Activated CD4-positive, alpha-beta T cell treated with anti-CD3 and anti-CD28 coated beads for 36 hours (primary cell): ENCODE measurements at places on chromosomes 2 and 18.

DNA sequence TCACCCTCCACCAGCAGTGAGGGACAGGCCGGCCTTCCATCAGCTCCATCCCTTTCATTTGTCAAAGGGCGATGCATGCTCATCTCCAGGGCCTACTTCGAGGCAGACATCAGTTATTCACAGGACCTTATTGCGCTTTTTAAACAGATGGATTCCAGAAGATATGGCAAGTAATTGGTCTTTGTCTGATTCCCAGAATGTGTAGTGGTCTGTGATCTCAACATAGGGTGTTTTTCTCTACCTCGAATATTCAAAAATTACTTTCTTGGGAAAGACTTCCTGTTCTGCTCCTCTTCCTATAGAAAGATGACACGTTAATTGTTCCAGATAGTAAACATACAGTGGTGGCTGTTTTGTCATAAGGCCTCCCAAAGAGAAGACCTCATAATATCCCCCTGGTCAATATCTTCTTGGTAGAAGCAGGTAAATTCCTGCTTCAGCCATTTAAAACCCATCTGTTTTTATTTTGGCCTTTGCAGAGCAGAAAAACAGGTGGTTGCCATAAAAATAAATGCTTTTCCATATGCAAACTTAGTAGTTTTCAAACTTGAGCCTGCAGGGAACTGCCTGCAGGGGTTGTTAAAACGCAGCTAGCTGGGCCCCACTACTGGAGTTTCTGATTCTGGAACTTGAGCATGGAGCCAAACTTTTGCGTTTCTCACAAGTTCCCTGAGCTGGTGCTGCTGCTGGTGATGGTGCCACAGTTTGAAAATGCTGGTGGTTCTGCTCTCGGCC, 8.2 kb downstream of the SMARCAL1 start:
- no peak for DNase-seq

DNA sequence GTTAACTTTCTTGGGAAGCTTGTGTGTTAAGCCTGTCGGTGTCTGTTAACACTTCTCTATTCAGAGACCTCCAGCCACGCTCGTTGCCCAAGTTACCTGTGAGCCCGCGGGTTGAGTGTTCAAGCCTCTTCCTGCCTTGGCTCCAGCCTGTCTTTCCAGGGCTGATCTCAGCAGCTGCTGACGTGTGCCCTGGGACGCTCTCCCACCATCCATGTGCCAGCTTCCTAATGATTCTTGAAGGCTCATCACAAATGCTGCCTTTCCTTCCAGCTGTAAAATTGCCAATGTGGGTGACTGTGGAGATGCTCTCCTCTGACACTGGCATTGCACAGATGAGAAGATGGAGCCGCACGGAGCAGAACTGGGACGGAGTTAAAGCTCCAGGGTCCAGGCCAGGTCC, 6.1 kb downstream of the RNF144A start:
- no peak for DNase-seq

DNA sequence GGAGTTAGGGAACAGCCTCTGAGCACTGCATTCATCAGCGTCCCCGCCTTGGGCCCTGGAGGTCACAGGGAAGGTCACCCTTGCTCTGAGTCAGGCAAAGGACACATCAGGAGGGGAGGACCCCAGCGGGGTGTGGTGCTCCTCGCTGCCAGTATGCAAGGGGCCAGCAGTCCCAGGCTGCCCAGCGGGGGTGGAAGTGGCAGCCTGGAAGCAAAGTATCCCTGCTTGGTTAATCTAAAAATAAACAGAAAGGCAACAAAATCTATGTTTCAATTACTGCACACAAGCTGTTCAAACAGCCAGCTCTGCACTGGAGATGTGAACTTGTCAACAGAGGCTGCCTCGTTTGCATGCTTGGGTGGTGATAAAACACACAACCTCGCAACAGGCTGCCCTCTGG, 164.1 kb downstream of the KLHL29 start:
- no peak for DNase-seq

GRCh38 chr2:65940856-65941255, 494.1 kb upstream of the MEIS1 start:
- no peak for DNase-seq

DNA sequence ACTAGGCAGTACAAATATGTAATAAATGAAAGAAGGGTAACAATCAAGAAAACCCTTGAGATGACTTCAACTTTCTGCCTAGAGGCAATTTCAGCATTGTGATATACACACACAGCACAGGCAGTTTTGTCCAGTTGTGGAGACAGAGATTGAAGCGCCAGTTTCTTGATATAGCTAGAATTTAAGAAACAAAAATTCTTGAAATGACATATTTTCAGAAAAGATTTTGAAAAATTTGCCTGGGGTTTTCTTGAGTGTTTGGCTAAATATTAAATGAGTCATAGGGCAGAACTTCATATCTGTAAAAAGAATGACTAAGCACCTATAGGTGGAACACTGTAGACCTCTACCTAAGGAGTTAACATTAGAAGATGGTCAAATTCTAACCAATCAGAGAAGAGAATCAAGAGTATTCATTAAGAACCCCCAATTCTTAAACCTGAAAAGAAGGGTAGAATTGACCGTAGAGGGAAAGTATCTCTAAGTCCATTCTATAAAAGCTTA, 1266.8 kb upstream of the TMEFF2 start:
- DNase-seq, result no peak

GRCh38 chr2:70143314-70144150, 47.3 kb downstream of the C2orf42 start:
- DNase-seq, result peak; percentile 70

- DNase-seq, result no peak
Observed at GRCh38 chr18:48405978-48406377, 3.2 kb downstream of the ZBTB7C start.

DNA sequence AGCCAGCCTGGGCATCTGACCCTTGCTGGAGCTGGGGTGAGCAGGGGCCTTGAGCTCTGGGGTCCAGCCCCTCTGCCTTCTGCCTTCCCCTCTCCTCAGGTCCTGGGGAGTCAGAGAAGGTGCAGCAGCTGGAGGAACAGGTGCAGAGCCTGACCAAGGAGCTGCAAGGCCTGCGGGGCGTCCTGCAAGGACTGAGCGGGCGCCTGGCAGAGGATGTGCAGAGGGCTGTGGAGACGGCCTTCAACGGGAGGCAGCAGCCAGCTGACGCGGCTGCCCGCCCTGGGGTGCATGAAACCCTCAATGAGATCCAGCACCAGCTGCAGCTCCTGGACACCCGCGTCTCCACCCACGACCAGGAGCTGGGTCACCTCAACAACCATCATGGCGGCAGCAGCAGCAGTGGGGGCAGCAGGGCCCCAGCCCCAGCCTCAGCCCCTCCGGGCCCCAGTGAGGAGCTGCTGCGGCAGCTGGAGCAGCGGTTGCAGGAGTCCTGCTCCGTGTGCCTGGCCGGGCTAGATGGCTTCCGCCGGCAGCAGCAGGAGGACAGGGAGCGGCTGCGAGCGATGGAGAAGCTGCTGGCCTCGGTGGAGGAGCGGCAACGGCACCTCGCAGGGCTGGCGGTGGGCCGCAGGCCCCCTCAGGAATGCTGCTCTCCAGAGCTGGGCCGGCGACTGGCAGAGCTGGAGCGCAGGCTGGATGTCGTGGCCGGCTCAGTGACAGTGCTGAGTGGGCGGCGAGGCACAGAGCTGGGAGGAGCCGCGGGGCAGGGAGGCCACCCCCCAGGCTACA, 3.8 kb downstream of the EMILIN1 start:
- DNase-seq, result no peak

GRCh38 chr2:204354442-204354856, 190.8 kb upstream of the PARD3B start:
- no peak for DNase-seq

GRCh38 chr2:108534584-108535356, 500 bp downstream of the LIMS1 start:
- DNase-seq, result peak; percentile 62

- no peak for DNase-seq
Observed at GRCh38 chr2:223166983-223167650, 115.1 kb downstream of the KCNE4 start.

GRCh38 chr2:212153923-212154322, 384.7 kb downstream of the ERBB4 start:
- DNase-seq, result no peak

DNA sequence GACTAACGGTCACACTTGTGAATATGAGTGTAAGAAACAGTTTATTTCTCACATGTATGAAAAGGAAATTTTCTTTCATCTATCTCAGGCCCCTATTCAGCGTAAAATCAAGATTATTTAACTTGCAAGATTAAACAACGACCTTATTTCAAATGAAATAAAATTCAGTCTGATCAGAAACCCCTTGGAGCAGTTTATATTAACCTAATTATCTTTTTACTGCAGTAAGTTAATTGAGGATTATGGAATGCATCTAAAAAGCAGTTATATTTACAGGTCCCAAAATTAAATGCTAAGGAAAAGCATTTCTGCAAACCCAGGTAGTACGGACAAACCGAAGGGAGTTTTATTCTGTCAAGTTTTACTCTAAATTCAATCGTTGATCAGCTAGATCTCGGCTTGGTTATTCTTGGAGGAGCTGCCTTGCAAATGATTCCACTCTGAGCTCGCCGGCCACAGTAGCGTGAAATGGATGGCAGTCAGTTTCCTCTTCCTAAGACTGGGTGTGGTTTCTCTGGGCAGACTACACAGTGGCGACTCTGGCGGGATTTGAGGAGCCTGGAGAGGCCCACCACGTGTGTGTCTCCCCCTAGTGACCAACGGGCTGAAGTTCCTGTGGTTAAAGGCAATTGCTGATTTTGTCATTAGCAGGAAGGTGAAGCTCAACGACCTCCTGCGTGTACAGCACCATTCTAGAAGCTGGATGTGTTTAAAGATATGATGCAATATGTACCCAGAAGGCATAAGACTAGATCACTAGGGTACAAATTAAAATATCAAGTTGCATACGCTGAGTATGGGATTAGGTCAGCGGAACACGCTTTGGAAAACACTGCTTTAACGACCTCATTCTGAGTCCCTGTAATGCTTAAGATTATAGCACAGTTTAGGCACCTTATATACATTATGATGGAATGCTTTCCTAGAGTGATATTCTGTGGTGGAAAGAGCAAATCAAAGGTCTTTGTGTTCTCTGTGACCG, 36.4 kb downstream of the PRKRA start:
- DNase-seq, result peak; percentile 90

DNA sequence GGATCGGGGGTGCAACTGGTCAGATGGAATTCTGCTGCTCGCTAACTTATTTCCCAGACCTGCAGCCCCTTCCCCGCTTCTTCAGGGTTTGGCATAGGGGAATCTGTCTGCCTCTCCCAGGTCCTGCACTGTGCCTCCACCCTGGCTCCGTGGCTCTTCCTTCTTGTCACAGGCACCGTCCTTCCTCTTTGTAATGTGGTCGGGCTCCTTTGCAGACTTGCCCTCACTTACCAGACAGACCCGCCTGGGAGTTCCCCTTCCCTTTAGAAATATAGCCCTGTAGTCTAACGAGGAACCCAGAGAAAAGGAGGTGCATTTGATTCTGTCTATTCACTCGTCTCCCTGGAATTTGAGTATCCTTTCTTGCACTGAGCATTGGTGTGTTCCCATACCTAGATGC, 63.9 kb upstream of the PAX8 start:
- peak; percentile 13 for DNase-seq

DNA sequence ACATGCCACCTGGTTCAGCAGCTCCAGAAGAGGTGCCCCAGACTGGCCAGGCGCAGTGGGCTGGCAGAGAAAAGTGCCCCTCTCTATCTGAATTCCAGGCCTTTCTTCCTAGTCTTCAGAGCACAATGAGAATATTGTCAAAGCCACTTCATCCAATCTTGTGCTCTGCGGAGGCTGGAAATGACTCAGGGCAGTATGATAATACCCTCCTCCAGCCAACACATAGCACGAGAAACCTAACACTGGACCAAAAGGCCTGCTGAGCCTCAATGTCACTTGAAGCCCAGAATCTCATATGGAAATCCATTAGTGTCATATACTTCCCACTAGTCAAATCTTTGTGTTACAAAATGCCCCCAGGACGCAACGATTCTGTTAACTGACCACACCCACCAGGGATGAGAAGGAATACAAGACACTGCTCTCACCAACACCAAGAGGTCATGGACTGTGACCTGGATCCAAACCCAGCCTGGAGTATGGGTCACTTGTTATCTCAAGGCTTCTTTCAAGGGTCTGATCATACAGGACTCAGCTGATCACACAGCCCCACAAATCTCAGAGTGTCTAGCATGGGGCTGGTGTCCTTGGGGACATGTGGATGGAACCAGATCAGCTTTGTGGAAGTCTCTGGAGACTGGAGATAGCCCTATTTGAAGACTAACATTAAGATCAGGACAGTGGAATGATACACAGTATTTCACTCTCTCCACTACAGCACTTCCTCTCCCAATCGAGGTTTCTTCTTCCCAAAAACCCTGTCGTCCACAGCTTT, 10.1 kb downstream of the KIF3C start:
- DNase-seq, result no peak

GRCh38 chr2:142603759-142604158, 273.7 kb upstream of the KYNU start:
- no peak for DNase-seq

DNA sequence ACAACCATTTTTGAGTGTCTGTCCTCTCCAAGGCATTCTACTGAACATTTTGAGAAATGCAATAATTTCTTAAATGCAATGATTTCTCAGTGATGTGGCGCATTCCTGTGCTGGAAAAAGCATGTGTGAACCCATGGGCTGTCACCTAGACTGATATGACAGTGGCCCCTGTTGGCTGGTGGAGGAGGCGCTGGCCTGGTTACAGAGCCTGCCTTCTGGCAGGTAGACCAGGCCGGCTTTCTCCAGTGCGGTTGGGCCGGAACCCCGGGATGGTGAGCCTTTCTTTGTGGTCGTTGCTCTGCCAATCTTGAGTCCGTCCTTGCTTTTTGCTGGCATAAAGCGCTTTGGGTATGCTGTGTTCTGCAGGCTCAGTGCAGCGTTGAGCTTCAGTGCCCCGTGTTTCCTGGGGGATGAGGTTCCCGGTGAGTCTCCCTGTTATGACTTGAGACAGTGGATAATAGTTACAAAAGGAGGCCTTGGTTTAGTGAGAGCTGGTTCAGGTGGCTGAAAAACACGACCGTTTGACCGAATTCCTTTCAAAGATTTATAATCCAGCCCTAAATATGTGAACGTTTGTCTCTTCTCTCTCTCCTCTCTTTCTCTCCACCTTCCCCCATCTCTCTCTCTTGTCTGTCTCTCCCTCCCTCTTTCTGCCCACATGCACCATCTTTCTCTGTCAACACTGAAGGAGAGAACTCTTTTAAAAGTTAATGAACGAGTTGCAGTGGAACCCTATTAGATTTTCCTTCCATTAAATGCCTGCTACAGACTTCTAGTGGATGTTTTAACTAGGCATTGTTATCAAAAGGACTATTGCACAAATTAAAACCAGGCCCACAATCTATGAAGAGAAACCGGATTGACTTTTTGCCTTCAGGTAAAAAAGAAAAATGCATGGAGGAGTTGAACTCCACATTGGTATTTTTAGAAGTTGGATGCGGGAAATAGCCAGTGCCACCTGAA, 34.0 kb downstream of the TSHZ1 start:
- DNase-seq, result peak; percentile 59

- DNase-seq, result peak; percentile 85
Observed at GRCh38 chr2:231925303-231926179, 655 bp downstream of the NPPC start.

- no peak for DNase-seq
Observed at GRCh38 chr2:40244251-40244650, 207.6 kb downstream of the SLC8A1 start.

DNA sequence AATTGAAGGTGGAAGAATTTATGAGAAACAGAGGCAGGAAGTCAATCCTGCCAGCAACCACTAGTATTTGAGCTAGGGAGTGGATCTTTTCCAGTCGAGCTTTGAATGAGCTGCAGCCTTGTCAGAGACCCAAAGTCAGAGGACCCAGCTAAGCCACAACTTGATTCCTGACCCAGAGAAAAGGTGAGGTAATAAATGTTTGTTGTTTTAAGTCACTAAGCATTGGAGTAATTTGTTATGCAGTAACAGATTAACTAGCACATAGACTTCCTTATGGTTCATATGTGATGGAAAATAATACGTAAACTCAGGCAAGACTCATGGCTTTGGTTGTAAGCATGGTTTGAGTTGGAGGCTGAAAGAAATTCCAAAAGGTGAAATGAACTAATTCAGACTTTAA, 21.6 kb downstream of the EFEMP1 start:
- DNase-seq, result no peak
